Forelimb muscle (tissue), 1 donor: ENCODE measurements at places on chromosomes 3 and 15. TPM values are rescaled to one million over a fixed set of nuclear protein-coding genes. Genes with fewer than 3 reads are reported as not detected.

The FES gene
- 12.6 TPM for polyA plus RNA-seq

The IFRD2 gene
- polyA plus RNA-seq = 46.2 TPM

The SUCNR1 gene
- polyA plus RNA-seq = 0.05 TPM

The CHST13 gene
- 0.16 TPM for polyA plus RNA-seq

The SH3GL3 gene
- polyA plus RNA-seq = 6.5 TPM

The GTF2E1 gene
- polyA plus RNA-seq = 10.1 TPM

The STX19 gene
- polyA plus RNA-seq = 0.11 TPM

The DAZL gene
- not detected for polyA plus RNA-seq

The LRRC15 gene
- 0.18 TPM for polyA plus RNA-seq

The ZPLD1 gene
- not detected for polyA plus RNA-seq

The SGO1 gene
- polyA plus RNA-seq = 4.5 TPM

The POMGNT2 gene
- 19.4 TPM for polyA plus RNA-seq

The GPR87 gene
- not detected for polyA plus RNA-seq

The MITF gene
- 6.8 TPM for polyA plus RNA-seq

The HYAL1 gene
- 1.7 TPM for polyA plus RNA-seq

The TOPBP1 gene
- polyA plus RNA-seq = 25.1 TPM

The HCLS1 gene
- polyA plus RNA-seq = 6.3 TPM

The PLA2G4E gene
- polyA plus RNA-seq = 2.0 TPM

The MBNL1 gene
- polyA plus RNA-seq = 57.8 TPM

The FEM1B gene
- 41.0 TPM for polyA plus RNA-seq

The P2RY1 gene
- polyA plus RNA-seq = 4.8 TPM

The GOLGA8O gene
- 0.92 TPM for polyA plus RNA-seq

The SNTN gene
- not detected for polyA plus RNA-seq

The HIGD2B gene
- not detected for polyA plus RNA-seq

The KBTBD13 gene
- polyA plus RNA-seq = 2.0 TPM

The MORC1 gene
- polyA plus RNA-seq = not detected

The GATA2 gene
- polyA plus RNA-seq = 2.9 TPM

The EIF5A2 gene
- 3.1 TPM for polyA plus RNA-seq

The GOLGA8G gene
- polyA plus RNA-seq = 0.13 TPM

The IL20RB gene
- polyA plus RNA-seq = 1.3 TPM

The TXNRD3 gene
- 8.4 TPM for polyA plus RNA-seq

The GOLGA8J gene
- 0.59 TPM for polyA plus RNA-seq

The CYP8B1 gene
- polyA plus RNA-seq = 0.09 TPM

The GADL1 gene
- 28.7 TPM for polyA plus RNA-seq

The SHF gene
- 7.4 TPM for polyA plus RNA-seq
